NCI-H1048 (cell line): ENCODE measurements at places on chromosomes 2 and 18.

DNA sequence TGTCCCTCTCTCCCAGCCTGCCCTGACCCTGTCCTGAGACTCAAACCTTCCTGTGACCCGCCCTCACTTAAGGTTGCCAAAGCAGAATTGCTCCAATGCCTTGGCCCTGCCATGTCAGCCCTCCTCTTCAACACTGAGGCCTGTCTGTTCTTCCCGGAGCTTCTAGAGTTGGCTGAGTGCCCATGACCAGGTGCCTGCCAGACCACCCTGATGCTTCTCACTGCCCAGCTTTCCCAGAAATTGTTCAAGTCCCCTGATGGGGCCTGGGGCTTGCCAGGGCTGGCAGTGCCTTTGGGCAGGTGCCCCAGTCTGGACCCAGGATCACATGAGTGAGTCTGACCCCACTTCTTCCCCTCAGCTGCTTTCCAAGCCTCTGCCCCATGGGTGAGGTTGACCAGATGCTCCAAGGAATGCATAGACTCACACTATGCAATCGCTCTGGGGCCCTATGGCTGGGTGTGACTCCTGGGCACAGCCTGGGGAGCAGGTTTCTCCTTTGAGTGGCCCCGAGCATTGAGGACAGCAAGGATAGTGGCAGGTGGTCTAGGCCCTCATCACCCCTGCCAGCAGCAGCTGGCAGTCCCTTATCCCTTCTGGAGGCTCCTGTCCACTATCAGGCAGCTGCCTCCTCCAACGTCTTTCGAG lies 3.1 kb upstream of the INPP5D start:
- DNase-seq: no peak

DNA sequence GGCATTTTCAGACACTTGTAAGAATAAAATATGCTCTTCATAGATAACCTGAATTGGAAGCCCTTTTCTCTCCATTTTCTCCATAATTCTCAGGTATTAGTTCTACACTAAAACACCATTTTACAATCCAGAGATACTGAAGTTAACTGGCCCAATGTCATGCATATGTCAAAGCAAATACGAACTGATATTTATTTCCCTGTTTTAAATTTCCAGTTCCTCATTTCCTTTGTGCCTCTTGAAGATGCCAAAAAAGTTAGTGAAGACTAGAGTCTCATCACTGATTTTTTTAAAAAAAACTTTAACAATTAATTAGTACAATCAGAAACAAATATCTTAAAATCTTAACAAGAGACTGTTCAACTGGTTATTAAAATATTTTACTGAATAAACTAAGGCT lies 52.8 kb upstream of the ITGB6 start:
- DNase-seq: no peak

GRCh38 chr2:61005736-61006135 lies 11.8 kb upstream of the PEX13 start:
- DNase-seq: no peak

DNA sequence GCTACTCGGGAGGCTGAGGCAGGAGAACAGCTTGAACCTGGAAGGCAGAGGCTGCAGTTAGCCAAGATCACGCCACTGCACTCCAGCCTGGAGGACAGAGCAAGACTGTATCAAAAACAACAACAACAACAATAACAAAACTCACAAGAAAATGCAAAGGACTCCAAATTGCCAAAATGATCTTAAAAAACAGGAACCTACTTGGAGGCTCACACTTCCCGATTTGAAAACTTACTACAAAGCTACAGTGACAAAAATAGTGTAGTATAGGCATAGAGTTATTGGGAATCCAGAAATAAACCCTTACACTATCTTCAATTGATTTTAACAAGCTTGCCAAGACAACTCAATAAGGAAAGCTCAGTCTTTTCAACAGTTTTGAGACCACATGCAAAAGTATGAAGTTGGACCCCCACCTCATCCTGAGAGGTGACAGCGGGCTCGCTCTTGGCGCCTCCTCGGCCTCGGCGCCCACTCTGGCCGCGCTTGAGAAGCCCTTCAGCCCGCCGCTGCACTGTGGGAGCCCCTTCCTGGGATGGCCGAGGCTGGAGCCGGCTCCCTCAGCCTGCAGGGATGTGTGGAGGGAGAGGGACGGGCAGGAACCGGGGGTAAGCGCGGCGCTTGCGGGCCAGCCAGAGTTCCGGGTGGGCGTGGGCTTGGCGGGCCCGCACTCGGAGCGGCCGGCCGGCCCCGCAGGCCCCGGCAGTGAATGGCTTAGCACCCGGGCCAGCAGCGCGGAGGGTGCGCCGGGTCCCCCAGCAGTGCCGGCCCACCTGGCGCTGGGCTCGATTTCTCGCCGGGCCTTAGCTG lies 18.3 kb upstream of the ACVR2A start:
- DNase-seq: no peak

DNA sequence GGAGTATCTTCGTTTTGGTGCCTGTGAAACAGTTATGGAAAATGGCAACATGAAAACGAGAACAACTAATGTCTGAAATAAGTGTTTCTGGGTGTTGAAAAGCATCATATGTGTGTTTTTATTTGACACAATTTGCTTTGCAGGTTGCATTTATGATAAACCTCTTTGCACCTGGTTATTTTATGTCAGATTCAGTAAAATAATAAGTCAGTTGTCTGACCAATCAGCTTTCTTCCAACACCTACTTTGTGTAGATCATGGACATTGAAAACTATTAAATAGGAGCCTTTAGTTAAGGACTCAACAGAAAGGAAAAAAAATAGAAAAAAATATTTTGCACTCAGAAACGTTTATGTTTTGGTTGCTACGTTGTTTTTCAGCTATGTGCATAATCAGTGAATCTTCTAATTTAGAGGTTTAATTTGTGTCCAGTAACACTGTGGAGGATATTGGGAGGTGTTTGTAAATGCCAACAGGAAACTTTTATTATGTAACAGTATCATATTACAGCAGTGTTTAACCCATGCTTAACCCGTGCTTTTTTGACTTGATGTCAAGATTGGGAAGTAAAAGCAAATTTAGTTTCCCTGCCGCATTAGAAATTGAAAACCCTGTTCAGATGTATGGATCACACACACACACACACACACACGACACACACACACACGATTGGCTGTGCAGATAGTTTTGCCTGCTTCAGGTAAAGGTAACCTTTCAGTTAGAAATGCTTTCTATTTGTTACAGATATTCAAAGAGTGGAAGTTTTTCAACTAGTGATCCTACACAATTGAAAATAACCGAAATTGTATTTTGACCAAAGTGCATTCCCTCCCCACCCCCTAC lies 2.6 kb downstream of the PKP4 start:
- no peak for DNase-seq

- DNase-seq: no peak
Measured at GRCh38 chr2:56077359-56077915, 106.4 kb upstream of the CCDC85A start.

DNA sequence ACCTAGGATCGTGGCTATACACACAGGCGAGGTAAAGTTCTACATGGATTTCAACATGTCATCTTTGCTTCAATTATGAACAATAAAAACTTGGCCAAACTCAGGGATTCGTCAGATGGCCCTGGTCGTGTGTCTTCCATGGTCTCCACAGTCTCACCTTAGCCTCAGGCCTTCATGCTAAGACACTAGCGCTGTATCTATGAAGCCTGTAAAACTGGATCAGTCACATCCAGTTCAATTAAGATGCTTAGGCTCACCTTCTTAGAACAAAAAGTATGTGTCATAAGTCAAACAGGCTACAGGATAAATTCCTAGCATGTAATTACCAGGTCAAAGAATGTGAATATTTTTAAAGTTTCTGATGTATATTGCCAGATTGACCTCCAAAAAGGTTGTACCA lies 113.7 kb upstream of the NRP2 start:
- no peak for DNase-seq

- DNase-seq: no peak
Measured at GRCh38 chr2:229971298-229971790, 49.0 kb downstream of the FBXO36 start.

DNA sequence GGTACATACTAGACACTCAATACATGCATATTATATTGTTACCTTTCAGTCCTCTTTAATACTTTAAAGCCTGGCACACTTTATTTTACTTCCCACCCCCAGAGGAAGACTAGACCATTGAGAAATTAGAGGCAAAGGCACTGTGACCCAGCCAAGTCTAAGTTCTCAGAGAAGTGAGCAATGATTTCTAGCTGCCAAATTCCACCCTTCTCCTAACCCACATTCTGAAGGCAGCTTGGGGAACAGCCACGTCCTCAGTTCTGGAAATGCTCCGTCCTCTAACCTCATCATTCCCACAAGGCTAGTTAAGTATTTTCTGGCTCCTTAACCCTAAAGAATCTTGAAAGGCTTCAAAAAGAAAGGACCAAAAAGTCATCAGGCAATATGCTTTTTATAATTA lies 86.6 kb downstream of the COL5A2 start:
- DNase-seq: no peak

GRCh38 chr2:63790491-63790890 lies 51.2 kb upstream of the UGP2 start:
- no peak for DNase-seq

DNA sequence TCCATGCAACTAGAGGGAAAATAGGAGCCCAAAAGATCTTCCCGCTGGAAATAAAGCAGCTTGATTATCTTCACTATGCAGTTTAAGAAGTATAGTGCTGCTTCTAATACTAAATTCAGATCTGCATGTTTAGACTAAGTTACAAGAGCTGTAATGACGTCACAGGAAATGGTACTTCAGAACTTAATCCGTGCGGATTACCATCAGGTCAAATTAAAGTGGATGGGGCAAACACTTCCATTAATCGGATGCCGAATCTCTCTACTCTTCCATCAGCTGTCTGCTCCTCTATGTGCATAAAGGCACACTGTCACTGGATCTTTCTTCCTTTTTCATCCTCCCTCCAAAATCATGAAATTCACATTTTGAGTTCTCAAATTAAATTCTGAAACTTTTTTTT lies 52.6 kb downstream of the TRAPPC12 start:
- DNase-seq: no peak
